Stimulated activated CD4-positive, alpha-beta T cell treated with anti-CD3 and anti-CD28 coated beads, Interleukin-15, amount 100 ng/mL, for 1 hour (primary cell): ENCODE measurements at places on chromosomes 12 and 14.

- DNase-seq = no peak
These were observed 57.6 kb downstream of the LMNTD1 start for GRCh38 chr12:25495331-25496097.

GRCh38 chr14:56131004-56131864 lies 13.0 kb downstream of the PELI2 start:
- no peak for DNase-seq

DNA sequence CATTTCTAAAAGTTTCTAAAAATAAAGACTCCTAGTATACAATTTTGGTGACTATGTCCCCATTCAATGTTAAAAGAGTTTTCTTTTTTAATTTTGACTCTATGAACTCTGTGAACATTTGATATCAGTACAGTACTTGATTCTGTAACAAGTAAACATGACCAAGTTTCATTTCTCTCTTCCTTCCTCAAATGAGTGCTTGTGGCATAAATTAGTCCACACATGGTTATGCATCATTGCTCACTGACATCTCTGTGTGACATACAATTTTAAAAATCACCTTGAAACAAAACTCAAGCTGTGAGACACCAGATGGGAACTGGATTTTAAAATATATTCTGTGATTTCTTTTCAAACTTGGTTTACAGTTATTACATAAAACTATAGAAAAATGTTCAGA lies 253.9 kb upstream of the MDGA2 start:
- DNase-seq = no peak

DNA sequence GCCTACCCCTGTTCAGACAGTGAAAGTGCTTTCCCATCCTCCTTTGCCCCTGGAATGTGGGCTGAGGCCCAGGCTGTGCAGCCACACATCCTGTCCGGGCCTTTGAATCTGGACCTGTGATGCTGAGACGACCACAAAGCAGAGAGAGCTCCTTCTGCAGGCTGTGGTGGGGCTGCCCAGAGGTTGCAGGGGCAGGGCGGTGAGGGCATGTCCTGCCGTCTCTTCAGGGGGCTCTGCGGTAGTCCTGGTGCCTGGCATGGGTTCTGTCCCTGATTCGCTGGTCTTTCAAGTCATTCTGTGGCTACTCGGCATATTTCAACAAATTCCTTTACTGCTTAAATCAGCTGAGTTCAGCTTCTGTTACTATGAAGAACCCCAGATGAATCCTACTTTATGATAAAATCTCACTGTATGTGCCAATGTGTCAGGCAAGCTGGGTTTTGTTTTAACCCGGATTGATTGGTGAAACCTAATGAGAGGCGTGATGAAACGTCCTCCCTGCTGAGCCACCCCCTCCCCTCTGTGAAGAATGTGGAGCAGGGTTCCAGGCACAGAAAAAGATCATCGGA lies 63.4 kb upstream of the DICER1 start:
- no peak for DNase-seq

DNA sequence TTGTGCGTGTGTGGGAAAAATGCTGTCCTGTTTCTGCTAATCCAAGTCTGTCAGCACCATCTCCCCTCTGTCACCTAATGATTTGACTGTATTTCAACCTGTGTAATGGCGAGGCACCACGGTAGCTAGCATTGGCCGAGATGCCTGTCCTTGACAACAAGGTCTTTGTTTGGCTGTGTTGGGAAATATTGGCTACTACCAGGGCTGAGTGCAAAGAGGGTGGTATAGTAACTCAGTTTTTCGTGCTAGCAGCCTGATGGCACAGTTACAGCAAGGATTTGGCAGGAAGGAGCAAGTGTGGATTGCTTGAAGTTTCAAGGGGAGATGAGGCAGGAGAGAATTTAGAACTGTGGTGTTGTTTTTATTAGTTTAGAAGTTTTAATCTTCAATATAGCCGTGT lies 440.3 kb upstream of the RGS6 start:
- no peak for DNase-seq

- DNase-seq = no peak
These were observed 71.1 kb downstream of the PELI2 start for GRCh38 chr14:56189307-56189706.

GRCh38 chr14:53882684-53883083 lies 73.9 kb downstream of the BMP4 start:
- DNase-seq = no peak

DNA sequence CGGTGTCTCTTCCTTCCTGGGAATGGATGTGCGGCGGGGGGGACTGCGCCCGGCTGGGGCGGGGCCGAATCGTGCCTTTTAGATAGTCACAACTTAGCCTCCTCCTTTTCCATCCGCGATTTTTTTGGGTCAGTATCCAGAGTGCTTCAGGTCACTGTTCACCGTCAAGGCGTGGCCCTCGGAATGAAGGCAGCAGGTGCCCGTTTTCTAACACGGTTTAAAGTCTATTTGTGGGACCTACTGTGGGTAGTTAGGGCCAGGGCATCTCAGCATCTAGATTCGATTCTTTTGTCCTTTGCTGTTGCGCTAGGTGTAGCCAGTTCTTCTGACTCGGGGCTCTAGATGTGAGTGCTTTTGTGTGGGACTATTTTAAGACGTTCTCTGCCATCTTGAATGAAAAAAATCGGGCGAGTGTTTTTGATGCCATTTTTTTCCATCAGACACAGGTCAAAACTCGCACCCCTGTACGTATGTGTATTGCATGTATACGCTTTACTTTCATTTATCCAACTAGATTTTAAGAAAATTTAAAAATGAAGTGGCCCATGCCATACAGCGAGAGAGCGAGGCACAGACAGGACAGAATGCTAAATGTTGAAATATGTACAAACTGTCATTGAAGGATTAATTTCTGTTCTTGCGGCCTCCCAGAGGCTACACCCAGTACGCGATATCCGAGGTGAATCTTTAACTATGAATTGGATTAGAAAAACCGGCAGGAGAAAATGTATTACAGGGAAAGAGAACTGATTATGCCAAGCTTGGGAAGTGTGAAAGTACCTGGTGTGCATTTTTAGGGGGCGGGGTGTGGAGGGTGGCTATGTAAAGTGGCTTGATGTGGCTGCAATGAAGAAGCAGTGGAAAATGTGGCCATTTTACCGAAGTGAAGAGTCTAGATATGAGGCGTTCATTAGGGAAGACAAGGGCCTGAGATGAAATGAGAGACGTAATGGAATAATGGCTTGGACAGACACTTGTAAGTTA lies 835 bp downstream of the VEZT start:
- DNase-seq = peak; percentile 3

GRCh38 chr12:12358528-12358927 lies 1.6 kb downstream of the BORCS5 start:
- no peak for DNase-seq

DNA sequence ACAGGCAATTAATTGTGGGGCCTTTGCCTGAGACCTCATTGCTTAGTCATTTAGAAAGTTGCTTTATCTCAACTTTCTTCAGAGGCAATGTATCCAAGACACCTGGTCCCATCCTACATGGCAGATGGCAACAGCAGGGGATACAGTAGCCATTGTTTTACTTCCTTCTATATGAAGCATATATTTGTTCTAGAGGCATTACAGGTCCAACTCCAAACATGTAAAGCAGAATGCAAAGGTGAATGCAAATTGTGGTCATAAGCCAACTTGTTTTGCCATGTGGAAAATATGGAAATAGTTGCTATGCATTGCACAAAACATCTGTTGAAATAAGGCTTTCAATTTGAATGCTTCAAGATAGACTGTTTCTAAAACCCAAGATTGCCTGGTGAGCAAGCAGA lies 109.8 kb upstream of the BCAT1 start:
- no peak for DNase-seq

DNA sequence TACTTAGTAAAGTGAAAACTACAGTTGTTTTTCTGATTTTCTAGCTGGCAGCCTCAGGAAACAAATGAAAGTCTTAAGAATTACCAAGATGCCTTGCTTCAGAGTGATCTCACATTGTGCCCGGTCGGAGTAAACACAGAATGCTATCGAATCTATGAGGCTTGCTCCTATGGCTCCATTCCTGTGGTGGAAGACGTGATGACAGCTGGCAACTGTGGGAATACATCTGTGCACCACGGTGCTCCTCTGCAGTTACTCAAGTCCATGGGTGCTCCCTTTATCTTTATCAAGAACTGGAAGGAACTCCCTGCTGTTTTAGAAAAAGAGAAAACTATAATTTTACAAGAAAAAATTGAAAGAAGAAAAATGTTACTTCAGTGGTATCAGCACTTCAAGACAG lies 28.9 kb downstream of the RXYLT1 start:
- no peak for DNase-seq

GRCh38 chr14:90554341-90554740 lies 157.5 kb downstream of the CALM1 start:
- DNase-seq = no peak

DNA sequence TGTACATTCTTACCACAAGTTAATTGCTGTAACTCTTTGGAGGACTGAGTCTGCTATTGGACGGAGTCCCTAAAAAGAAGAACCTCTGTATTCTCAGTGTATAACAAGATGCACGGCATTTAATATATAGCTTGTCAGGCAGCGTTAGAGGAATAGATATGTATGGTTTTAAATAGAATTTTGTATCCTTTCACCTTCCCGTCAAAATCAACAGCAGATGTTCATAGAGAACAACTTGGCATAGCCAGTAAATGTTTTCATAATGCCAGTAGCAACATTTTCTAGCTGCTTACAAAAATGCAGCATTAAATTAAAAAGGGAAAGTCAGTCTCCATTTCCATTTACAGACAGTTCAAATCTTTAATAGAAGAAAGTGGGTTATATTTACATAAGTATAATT lies 6.8 kb downstream of the SCYL2 start:
- DNase-seq = no peak

GRCh38 chr14:94584591-94585280 lies 3.5 kb downstream of the SERPINA5 start:
- DNase-seq = no peak

- no peak for DNase-seq
These were observed 36.9 kb upstream of the FBXO21 start for GRCh38 chr12:117227000-117227653.

DNA sequence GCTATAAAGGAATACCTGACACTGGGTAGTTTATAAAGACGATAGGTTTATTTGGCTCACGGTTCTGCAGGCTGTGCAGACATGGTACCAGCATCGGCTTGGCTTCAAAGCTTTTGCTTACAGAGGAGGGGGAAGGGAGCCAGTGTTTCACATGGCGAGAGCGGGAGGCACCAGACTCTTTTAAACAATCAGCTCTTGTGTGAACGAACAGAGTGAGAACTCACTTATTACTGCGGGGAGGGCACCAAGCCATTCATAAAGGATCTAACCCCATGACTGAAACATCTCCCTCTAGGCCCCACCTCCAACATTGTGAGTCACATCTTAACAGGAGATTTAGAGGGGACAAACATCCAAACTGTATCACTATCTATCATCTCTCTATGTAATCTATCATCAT lies 227.4 kb downstream of the TMEM132D start:
- DNase-seq = no peak

GRCh38 chr12:95762123-95762785 lies 28.3 kb downstream of the NTN4 start:
- DNase-seq = no peak

DNA sequence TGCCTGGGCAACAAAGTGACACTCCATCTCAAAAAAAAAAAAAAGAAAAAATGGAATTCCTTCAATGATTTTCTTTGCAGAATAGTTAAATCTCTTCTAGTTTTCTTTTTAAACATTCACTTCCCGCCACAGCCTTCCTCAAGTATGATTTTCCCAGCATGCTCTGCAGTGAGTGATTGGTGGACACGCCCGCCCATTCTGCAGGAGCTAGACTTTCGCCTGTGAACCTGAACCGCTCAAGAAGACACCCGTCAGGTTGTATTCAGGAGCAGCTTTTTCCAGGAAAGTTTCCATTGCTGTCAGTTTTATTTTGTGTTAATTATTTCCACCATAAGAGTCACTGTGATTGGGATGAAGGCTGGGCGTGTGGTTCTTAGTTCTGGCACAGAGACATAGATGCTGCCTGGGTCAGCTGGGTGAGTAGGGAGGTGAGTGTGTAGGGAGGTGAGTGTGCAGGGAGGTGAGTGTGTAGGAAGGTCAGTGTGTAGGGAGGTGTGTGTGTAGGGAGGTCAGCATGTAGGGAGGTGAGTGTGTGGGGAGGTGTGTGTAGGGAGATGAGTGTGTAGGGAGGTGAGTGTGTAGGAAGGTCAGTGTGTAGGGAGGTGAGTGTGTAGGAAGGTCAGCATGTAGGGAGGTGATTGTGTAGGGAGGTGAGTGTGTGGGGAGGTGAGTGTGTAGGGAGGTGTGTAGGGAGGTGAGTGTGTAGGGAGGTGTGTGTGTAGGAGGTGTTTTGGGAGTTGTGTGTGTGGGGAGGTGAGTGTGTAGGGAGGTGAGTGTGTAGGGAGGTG lies 76.2 kb downstream of the KIF26A start:
- DNase-seq = no peak

DNA sequence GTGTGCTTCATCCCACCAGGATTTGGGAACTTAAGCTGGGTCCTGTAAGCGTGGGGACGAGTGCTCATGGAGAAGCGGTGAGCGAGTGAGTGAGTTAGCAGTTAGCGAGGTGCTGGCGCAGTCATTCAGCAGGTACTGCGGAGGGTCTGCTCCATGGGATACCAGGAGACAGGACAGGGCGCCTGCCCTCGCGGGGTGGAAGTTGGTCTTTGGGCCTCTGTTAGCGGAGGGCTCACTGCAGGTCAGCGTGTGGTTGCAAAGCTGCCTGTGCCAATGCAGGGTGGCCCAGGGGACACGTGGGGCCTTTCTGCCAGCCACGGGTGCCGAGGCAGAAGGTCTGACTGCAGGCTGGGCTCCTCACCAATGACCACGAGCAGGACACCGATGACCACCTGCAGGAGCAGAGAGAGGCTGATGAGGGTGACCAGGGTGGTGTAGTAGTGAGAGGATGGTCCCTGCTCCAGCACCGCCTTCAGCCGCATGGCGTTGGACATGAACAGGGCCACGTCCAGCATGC lies 97.6 kb downstream of the NINJ2 start:
- DNase-seq = no peak

- DNase-seq = no peak
These were observed 254.7 kb downstream of the ADGRD1 start for GRCh38 chr12:131208425-131208824.

- no peak for DNase-seq
These were observed 247.9 kb downstream of the NELL2 start for GRCh38 chr12:44628180-44628579.

- DNase-seq = no peak
These were observed 3.7 kb downstream of the PIANP start for GRCh38 chr12:6696690-6697583.

DNA sequence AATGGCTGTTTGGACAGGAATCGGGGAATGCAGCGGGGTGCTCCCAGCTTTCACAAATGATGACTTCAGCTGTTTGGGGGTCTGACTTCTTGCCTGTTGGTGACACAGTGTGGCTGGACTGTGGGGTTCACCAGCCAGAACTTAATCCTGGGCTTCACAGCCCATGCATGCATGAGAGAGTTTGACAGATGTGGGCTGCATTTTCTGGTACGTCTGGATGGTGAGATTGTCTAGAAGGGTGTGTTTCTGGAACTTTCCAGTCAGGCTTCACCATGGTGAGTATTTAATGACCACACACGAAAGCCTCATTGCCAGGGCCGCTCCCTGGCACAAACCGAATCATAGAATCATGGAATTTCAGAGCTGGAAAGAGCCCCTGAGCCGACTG lies 29.6 kb downstream of the CHST11 start:
- no peak for DNase-seq
